Activated CD4-positive, alpha-beta T cell treated with anti-CD3 and anti-CD28 coated beads, Interleukin-2, Interleukin-4, amounts not matched to agents 100 ng/mL and 50 ng/mL, durations not matched to agents 16 hours and 8 hours (primary cell): ENCODE measurements at places on chromosomes 6 and 20.

DNA sequence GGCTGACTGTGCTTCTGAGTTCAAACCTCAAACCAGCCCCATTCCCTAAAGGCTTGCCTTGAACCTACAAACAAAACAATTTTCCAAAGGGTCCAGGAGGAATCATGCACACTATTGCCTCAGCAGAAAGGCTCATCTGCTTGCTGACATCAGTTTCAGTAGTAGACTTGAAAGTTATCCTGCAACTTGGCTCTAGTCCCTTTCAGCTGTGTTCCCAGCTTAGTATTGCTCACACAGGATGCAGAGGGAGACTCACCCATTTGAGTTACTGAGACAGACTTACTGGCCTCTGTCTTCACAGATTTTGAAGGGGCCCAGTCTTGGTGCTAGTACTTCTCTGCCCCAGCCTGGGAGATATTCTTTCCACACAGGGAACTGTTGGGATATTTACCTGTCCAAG, 38.5 kb upstream of the TFB1M start:
- DNase-seq, result no peak

GRCh38 chr6:10048370-10049297, 366.2 kb downstream of the TFAP2A start:
- no peak for DNase-seq

GRCh38 chr6:105014954-105015353, 58.0 kb downstream of the LIN28B start:
- DNase-seq, result no peak

- DNase-seq, result no peak
Measured at GRCh38 chr6:148565321-148565926, 181.4 kb upstream of the UST start.

GRCh38 chr6:26475823-26476729, 18.3 kb downstream of the BTN2A1 start:
- DNase-seq, result no peak

DNA sequence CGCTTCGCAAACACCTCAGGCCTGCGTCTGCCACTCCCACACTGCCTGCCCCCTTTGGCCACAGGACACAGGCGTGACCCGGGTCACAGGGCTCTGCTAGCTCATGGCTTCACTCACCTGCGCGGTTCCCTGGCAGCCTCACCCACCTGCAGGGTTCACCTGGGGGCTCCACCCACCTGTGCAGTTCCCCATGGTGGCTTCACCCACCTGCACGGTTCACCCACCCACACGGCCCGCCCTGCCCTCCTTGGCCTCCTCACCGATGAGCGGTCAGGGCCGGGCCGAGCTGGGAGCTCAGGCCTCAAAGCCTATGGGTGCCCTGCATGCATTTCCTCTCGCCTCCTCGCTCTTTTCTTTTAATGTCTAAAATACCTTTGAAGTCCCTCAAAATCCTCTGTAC, 54.7 kb downstream of the SMOC2 start:
- DNase-seq, result no peak

GRCh38 chr20:17542481-17542880, 11.3 kb upstream of the BFSP1 start:
- DNase-seq, result no peak

GRCh38 chr20:36479938-36480337, 61.4 kb upstream of the MYL9 start:
- DNase-seq, result no peak

- DNase-seq, result no peak
Measured at GRCh38 chr6:169075915-169076654, 177.6 kb downstream of the THBS2 start.

GRCh38 chr6:10891960-10892359, 5.1 kb downstream of the SYCP2L start:
- DNase-seq, result no peak

DNA sequence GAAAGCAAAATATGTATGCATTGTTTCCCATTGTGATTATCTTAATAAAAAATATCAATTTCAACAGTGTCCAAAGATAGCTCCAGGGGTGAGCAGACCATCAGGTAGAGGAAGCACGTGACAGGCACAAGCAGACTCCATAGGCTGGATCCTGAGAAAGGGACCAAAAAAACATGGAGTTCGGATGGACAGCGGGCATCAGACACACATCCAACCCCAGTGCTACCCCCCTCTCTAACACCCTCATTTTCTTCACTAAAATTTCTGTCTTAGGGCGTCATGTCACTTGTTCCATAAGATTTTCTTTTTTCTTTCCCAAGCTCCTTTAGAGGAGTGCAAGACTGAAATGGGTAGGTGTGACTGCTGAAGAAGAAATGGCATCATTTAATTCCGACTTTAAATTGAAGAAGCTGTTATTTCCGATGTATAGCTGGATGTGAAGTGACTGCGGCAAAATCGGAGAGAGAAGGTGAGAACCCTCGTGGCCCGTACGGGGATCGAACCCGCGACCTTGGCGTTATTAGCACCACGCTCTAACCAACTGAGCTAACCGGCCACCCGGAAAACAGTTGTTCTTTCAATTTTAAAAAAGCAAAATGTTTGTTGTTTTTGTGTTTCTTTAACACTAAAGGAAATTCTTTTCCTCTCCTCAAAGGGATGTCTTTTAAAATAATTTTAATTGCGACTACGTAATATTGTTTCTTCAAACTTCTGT, 10.3 kb upstream of the PRSS16 start:
- peak; percentile 85 for DNase-seq

- peak; percentile 97 for DNase-seq
Measured at GRCh38 chr6:170554013-170554795, at the start of gene TBP. Gene TBP (plus strand): TSS chr6:170554369. CDS start chr6:170557030, 2,661 bp downstream.

GRCh38 chr20:61508301-61509096, 256.4 kb downstream of the CDH4 start:
- DNase-seq, result no peak

DNA sequence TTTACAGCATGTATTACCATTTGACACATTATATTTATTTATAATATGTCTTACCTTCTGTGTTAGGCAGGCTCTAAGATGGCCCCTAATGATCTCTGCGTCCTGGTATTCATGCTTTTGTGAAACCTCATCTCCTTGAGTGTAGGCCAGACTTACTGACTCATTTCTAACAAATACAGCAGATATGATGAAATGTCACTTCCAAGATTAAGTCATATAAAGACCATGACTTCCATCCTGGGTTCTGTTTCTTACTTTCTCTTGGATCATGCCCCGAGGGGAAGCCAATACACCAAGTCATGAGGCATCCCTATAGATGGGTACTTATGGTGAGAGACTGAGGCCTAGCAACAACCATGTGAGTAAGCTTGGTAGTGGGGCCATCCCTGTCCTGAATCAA, 30.2 kb downstream of the ZHX3 start:
- DNase-seq, result peak; percentile 9

GRCh38 chr6:128801621-128802020, 81.3 kb upstream of the LAMA2 start:
- DNase-seq, result no peak
